ENCODE measurements at places on chromosomes 1 and 21.

GRCh38 chr21:38965910-38966504 lies 160.3 kb downstream of the ETS2 start:
- DNase-seq = no peak

- no peak for DNase-seq
Measured at GRCh38 chr21:16422702-16423101, 692.9 kb downstream of the USP25 start.

- DNase-seq = no peak
Measured at GRCh38 chr1:174152427-174152826, 6.9 kb upstream of the RABGAP1L start.

GRCh38 chr1:227745568-227746265 lies 10.5 kb downstream of the SNAP47 start:
- DNase-seq = no peak

DNA sequence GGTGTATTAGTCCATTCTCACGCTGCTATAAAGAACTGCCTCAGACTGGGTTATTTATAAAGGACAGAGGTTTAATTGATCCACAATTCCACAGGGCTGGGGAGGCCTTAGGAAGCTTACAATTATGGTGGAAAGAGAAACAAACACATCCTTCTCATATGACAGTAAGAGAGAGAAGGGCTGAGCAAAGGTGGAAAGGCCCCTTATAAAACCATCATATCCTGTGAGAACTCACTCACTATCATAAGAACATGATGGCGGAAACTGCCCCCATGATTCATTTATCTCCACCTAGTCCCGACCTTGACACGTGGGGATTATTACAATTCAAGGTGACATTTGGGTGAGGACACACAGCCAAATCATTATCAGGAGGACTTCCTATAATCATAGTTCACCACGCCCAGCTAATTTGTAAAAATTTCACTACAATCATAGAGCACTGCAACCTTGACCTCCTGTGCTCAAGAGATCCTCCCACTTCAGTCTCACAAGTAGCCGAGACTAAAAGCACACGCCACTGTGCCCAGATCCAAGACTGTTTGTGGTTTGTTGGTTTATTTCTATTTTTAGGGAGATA lies 164.9 kb downstream of the RERE start:
- no peak for DNase-seq

DNA sequence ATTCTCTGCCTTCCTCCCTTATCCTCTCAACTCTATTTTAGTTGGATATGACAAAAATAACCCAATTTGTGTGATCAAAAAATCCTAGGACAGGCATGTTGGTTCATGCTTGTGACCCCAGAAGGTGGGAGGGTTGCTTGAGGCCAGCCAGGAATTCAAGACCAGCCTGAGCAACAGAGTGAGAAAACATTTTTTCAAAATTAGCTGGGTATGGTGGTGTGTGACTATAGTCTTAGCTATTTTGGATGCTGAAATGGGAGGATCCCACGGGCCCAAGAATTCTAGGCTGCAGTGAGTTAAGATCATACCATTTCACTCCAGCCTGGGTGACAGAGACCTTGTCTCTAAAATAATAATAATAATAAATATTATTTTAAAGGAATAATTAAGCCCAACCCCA lies 1383.1 kb upstream of the ADGRL2 start:
- no peak for DNase-seq

- no peak for DNase-seq
Measured at GRCh38 chr1:212463565-212464285, 31.0 kb downstream of the NENF start.

GRCh38 chr1:155410931-155411330 lies 90.2 kb downstream of the RUSC1 start:
- no peak for DNase-seq

DNA sequence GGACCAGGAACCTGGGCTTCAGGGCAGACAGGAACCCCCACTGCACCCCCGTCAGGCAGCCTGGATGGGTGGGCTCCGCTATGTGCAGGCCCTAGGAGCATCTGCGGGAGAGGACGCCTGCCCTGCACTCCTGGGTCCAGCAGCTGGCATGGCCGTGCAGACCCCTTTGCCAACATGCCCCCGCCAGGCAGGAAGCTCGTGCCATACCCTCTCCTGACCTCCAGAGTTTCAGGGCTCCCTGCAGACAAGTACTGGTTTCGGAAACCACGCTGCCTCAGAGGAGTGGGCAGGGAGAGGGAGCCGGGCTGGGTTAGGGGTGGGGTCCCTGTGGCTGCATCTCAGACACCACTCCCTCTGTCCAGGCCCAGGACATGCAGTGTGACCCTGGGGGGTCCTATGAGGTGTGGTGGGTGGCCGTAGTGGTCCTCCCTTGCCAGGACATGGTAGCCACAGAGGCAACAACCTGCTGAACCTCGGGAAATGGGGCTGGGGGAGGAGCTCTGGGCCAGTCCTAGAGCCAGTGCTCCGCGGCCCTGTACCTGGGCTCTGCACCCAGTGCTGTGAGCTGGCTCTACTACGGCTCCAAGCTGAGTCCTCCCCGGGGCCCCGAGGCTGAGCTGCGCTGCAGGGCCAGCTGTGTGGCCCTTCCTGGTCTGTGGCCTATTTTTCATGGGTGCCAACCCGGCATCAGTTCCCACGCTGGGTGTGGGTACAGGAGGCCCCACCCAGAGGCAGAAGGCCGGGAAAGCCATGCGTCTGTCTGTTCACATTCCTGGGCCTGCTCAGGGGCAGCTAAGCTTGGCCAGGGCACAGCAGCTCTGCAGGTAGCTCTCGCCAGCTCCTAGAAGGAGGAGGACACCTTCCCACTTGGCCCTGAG lies 1.4 kb downstream of the PLEKHN1 start:
- no peak for DNase-seq

DNA sequence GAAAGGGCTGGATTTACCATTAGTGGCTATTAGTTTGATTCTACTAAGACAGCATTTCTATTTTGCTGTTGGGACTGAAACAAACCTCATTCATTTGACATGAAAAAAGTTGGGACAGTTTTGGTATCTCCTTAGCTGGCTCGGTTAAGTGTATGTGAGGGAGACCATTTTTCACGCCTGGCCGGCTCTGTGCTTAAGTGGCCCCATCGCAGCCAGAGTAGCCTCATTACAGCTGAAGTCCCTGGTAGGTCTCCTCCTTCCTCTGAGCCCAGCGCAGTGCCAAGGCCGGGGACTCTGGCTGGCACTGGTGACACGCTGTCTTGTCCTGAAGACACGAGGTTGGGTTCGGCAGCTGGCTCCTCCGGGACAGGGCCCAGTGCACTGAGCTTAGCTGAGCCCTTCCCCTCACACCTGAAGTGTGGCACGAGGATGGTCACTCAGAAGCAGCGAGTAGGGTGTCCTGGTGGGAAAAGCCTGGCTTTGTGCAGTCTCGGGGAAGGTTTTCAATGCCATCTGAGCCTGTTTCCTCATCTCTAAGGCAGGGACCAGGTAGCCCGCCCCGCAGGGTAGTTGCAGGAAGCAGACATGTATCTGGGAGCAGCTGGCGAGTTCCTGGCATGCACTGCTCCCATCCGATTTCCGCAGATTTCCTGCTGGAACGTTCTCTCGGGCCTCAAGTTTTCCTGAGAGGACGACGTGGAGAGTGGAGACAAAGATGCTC lies 196.5 kb downstream of the DYRK1A start:
- DNase-seq = no peak

DNA sequence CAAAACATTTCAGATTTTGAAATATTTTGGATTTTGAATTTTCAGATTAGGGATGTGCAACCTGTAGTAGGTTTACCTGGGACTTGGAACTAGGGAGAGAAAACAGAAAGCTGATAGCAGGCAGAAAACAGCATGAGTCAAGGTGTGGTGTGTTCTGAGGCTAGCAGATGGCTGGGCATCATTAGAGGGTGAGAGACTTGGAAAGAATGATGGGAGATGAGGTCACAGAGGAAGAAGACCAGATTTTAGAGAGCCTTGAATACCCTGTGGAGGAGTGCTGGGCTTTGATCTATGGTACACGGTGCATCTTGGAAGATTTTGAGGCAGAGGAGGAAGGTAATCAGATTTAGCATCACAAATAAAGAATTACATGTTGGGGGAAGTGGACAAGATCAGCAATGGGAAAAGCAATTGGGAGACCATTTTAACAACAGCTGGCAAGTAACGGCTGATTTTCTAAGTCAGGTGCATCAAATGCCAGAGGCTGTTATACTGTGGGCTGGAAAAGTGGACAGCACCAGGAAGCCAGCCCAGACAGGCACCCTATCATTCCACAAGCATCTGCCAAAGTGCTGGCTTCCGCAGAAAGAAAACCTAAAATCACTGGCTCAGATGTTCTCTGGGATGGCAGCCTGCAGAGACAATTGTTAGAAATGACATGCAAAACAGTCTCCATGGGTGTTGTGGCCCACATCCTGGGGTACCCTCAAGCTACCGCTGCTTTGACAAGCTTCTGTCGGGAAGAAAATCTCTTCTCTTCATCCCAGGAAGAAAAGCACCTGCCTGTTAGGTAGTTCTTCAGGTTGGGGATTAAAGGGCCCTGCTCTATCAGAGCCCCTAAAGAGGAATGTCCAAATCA lies 30.9 kb upstream of the CAMK1G start:
- DNase-seq = no peak

GRCh38 chr1:194512957-194513356 lies 1326.5 kb upstream of the B3GALT2 start:
- no peak for DNase-seq

DNA sequence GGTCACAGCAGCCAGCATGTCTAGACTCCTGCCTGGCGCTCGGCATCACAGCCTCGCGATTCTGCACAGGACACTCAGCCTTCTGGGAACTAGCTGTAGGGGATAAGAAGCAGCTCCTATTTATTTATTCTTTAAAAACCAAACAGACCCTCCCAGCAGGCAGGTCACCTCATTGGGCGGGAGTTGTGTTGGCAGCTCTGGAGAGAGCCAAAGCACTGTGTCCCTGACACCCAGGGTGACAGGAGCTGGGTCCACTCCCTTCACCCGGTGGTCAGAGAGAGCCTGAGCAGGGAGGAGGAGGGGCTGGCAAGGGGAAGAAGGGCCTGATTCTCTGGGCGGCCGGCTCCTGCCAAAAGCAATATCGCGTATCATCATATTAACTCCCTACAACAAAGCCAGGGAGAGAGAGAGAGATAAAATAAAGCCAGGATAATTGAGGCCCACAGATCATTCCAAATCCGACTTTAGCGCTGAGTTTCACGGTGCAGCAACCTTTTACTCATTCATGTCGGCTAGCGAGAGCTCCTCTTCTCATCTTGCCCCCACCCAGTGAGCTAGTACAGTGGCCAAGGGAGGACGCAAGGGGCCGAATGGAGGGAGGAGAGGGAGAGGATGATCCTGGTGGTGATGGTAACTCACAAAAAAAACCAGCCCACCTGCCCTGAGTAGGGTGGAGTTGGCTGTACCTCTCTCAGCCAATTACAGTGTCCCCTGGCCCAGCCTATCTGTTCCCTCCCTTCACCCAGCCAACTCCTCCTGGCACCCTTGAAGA lies 79.8 kb upstream of the IFFO2 start:
- DNase-seq = no peak

Measured in left renal cortex interstitium (tissue), 4 donors.